ENCODE measurements at places on chromosomes 3 and 15.

DNA sequence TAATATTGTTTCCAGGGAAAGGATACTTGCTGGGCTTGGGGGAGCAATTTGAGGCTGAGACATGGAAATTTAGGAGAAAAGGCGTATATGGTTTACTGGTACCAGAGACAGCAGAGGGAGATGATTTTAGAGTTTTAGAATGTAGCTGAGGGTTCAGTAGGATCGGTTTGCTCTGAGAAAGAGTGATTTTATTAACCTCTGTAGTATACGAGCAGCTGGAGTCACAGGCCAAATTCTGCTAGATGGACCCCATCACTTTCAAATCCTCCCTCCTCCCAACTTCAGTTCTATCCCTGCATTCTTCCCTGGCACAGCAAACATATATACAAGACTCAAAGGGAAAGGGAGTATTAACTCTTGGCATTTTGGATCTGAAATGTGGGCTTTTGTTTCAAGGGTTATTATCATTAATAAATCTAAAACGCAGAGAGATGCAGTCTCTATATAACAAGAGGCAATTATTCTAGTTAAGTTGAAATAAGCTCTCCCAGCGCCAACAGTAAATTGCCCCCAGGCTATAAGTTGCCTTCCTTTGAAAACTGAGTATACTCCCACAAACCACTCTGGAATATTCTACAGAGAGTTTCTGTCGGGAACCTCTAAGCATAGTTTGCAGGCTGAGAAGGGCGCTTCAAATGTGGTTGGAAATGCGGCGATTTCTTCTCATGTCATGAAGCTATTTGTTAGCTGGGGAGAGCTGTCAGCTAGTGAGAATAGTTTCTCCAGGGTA lies 5.4 kb downstream of the CRABP1 start:
- DNase-seq, result no peak

DNA sequence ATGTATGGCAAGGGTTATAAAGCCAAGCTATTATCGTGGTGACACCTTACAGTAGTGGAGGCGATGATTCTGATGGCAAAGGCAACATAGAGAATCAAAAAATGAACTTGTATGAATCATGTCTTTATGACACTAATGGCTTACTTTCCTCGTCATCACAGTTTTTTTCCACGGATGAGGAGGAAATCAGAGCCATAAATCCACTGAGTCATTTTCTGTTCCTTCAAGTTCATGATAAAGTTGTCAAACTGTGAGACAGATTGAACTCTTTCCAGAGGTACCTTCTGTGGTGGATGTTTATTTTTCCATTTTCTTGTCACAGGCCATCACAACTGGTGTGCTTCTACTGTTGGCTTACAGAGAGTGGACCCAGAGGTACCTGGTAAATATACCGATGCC lies 8.5 kb downstream of the TMEM212 start:
- no peak for DNase-seq

DNA sequence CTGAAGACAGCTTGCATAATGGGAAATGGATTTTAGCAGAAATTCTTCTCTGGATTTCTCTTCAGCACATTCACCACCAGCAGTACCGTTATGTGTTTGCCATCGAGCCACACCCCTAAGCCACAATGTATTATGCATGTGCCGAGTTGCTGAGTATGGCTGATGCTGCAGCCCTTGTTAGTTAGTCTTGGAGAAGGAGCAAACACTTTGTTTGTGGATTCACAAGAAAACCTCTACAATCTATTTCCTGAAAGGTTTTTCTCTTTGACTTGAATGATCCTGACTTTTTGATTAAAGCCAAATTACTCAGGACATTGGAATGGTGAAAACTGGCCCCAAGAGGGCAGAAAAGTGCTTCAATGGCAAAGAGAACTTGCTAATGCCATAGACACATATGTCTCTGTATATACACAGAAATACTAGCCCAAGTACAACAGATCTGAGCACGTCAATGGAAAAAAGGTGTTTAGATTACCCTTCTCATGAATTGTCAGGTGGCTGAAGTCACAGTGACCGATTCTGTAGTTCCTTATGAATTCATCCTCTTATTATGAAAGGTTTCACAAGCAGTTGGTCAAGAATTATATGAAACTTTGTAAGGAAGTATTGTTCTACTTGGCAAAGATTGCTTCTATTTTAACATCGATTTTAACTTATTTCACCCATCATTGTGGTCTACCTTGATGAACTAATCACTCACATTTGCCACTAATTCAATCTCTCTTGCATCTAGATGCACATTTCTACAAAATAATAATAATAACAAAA lies 103.0 kb downstream of the P3H2 start:
- DNase-seq, result no peak

GRCh38 chr3:25903371-25904129 lies 113.7 kb downstream of the OXSM start:
- DNase-seq, result no peak

Measured in stimulated activated CD4-positive, alpha-beta T cell treated with anti-CD3 and anti-CD28 coated beads, Interleukin-1b, Interleukin-23, amount 100 ng/mL, for 1 hour (primary cell).